ENCODE measurements at places on chromosomes 11 and 22.

DNA sequence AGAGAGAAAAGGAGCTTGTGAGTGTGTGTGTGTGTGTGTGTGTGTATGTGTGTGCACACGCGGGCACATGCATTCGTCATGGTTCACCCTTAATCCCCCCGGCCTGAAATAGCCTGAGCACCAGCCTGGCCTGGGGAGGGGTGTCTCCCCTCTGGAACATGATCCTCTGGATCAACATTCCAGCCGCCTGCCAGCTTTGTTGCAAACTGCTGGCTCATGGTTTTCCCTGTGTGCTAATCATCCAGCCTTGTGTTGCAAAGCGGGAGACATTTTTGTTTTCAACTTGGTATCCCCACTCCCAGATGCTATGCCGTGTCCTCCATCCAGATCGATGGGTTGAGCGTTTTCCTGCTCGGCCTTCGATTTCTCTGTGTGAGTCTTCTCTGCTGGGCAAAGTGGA lies 94.3 kb downstream of the FEZ1 start:
- DNase-seq = peak; percentile 82

DNA sequence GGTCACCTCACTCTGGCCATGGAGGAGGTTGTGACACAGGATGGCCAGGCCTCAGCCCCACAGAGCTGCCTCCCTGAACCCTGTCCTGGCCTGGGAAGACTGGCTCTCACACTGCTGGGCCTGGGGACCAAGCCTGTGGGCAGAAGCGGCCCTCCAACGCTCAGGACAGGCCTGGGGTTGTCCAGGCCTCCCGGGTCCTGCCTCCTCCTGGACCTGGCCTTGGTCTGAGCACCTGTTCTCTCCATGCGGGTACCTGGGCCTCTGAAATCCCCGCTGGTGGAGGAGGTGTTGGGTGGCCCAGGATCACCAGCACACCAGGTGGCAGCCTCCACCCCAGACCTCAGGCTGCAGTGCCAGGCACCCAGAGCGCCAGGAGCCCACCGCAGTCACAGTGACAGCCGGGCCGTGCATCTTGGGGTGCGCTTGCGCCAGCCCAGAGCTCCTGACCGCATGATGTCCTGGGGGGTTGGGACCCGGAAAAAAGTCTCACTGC lies 16.1 kb upstream of the PIM3 start:
- DNase-seq = no peak

DNA sequence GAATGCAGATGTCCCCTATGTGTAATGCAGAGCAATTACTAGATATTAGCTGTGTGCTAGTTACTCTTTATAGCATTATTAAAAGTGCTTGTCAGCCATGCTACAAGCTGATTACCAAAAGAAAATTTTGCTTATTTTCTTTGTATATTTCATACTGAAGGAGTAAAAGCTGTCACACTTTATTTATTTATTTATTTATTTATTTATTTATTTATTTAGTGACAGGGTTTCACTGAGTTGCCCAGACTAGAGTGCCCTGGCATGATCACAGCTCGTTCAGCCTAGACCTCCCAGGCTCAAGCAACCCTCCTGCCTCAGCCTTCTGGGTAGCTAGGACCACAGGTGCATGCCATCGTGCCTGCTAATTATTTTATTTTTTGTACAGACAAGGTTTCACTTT lies 4.3 kb upstream of the MTNR1B start:
- no peak for DNase-seq

GRCh38 chr11:11229647-11230046 lies 123.4 kb downstream of the CSNK2A3 start:
- DNase-seq = no peak

- DNase-seq = no peak
These were observed 71.6 kb upstream of the AKIP1 start for GRCh38 chr11:8839306-8839956.

- no peak for DNase-seq
These were observed 73.0 kb downstream of the CYB5R2 start for GRCh38 chr11:7600205-7600775.

- peak; percentile 93 for DNase-seq
These were observed 69.0 kb upstream of the SYT13 start for GRCh38 chr11:45354976-45355705.

DNA sequence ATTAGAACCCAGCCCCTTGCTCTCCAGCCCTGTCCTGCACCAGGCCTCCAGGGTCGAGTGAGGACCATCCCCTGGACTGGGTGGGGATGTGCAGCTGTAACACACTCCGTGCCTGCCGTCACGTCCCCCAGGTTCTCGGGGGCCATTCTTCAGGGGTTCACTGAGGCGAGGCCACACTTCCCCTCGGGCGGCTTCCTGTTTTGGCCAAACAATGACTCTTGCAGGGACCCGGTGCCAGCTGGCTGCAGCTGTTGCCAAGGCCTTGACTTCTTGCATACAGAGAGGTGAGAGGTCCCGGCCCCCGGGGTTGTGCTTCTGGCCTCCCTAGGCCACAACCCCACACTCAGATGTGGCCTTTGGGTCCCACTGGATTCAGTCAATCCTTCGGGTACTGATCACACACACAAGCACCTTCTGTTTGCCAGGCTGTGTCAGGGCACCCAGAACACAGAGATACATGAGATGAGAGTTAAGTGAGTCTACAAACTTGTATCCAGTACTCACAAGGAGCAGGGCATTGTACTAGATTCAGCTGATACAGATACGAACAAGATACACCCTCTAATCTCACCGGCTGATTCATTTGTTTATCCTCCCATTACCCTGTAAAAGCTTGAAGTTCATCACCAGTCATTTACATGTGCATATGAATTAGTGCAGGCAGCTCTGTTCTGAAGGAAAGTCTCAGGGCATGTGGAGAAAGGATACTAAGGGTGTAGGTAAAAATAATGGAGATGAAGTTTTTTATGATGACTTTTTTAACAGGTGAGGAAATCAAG lies 32.9 kb downstream of the LRRC32 start:
- DNase-seq = peak; percentile 75

GRCh38 chr11:15027011-15027410 lies 46.4 kb upstream of the CALCB start:
- no peak for DNase-seq

- DNase-seq = no peak
These were observed 14.2 kb downstream of the ATM start for GRCh38 chr11:108237058-108237481.

GRCh38 chr22:42280140-42280539 lies 9.7 kb upstream of the TCF20 start:
- DNase-seq = no peak

GRCh38 chr11:46450846-46451477 lies 59.4 kb upstream of the CHRM4 start:
- no peak for DNase-seq

- DNase-seq = no peak
These were observed 37.6 kb upstream of the GLYAT start for GRCh38 chr11:58769308-58769707.

DNA sequence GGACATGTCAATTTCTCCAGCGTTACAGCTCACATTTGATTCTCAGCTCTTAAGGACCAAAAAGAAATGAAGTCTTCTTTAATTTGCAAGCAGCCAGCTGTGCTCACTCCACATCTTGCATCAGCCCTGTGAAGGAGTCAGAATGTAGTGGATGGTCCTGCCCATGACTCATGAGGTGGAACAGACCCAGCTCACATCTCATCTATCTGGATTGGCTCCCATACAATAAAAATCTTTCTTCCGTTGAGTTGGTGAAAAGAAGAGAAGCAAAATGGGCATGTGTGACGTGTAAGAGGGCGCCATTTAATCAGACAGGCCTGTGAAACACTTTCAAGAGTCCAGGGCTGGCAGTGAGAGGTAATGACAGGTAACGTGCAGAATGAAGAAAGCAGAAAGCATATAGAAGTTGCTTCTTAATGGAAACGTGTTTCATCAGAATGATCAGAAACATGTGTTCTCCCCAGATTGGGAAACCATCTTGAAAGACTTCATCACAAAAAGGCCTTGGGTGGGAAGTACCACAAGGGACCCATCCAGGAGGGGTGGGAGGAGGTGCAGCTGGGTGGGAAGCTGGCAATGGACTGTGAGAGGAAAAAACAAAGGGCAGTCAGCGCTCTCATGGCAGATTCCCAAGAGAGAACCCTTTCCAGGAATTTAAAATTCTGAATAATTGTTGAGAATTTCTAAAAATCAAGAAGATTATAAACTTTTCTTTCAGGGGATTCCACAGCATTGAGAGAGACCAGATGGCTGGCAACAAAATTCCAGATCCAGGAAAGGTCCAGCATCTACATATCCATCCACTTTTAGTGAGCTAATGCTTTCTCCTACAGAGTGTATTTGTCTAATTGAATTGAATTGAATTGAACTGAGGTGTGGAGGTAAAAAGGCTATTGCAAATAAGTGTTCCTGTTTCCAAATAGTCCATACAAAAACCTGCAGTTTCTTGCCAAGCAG lies 57.0 kb downstream of the ETS1 start:
- peak; percentile 47 for DNase-seq

- no peak for DNase-seq
These were observed 352.5 kb downstream of the TBC1D22A start for GRCh38 chr22:47114813-47115517.

DNA sequence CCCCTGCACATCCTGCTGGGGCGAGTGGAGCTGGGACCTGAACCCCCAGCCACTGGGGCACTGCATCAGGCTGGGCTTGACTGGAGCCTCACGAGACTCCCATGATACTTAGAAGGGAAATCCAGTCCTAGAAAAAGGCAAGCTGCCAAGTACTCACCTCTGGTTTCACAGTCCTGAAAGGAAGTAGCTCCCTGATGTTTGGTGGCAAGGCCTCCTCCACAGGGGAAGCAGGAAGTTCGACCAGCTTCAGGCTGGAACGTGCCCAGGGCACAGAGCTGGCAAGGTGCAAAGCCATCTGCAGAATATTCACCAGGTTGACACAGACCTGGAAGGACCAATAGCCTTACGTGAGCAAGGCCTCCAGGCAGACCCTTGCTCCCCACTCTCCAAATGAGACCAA lies 26.8 kb upstream of the NRIP3 start:
- no peak for DNase-seq

- no peak for DNase-seq
These were observed 379 bp upstream of the RAB38 start for GRCh38 chr11:88175569-88176075.

GRCh38 chr22:16603448-16603768 lies 10.8 kb upstream of the CCT8L2 start:
- no peak for DNase-seq

- peak; percentile 61 for DNase-seq
These were observed 369 bp downstream of the DHCR7 start for GRCh38 chr11:71447791-71448256.

- DNase-seq = no peak
These were observed 47.5 kb upstream of the PICALM start for GRCh38 chr11:86116386-86116726.

DNA sequence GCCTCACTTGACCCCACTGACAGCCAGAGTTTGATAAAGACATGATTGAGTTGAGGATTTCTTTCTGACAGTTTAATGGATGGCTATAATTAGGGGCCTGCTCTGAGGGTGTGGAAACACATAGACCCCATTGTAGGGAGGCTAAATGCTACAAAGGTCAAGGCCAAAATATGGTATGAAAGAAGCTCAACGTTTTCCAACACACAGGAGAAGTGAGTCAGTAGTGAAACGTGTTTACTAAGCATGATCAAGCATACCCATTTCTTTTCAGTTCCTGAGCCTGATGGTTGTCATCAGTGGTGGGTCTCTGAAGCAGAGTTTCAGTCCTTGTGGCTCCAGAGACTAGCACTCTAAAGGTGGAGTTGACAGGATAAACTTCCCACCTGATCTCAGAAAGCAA lies 69.7 kb downstream of the SNX19 start:
- no peak for DNase-seq

- peak; percentile 43 for DNase-seq
These were observed 9.0 kb downstream of the TUBA8 start for GRCh38 chr22:18119409-18120110.

- DNase-seq = no peak
These were observed 31.4 kb downstream of the PLAAT5 start for GRCh38 chr11:63459586-63459985.

DNA sequence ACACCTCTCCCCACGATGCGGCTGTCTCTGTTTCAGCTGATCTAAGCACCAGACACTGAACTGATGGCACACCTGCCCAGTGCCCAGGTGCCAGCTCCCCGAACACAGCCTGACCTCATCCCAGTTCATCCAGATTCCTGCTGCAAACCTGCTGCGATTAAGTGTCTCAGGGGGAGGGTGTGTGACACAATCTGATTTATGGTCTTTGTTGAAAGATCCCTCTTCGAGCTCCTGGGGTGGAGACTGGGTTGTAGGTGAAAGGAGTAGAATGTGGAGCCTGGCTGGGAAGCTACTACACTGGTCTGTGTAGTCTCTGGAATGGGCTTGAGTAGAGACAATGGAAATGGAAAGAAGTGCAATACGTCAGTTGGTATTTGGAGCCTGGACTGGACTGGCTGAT lies 390.3 kb downstream of the SHANK2 start:
- no peak for DNase-seq

GRCh38 chr11:104487046-104487806 lies 323.3 kb upstream of the PDGFD start:
- DNase-seq = no peak

- no peak for DNase-seq
These were observed 316.1 kb downstream of the TMEM135 start for GRCh38 chr11:87353771-87354345.

DNA sequence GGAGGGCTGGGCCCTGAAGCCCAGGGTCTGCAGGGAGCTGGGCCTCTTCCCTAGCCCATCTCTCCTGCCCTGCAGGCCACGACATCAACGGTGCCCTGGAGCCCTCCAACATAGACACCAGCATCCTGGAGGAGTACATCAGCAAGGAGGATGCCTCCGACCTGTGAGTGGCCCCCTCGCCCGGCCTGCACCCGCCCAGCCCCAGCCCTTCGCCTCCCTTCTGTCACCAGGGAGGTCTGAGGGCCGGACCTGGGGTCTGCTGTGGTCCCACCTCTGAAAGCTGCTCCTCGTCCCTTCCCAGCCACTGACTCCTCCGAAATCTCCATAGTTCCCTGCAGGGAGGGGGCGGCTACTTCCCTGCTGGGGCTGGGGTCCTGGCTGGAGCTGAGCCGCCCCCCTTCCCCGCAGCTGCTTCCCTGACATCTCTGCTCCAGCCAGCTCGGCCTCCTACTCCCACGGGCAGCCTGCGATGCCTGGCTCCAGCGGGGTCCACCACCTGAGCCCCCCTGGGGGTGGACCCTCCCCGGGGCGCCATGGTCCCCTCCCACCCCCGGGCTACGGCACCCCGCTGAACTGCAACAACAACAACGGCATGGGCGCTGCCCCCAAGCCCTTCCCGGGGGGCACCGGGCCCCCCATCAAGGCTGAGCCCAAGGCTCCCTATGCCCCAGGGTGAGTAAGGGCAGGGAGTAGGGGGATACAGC lies 13.3 kb downstream of the MYRF start:
- no peak for DNase-seq

DNA sequence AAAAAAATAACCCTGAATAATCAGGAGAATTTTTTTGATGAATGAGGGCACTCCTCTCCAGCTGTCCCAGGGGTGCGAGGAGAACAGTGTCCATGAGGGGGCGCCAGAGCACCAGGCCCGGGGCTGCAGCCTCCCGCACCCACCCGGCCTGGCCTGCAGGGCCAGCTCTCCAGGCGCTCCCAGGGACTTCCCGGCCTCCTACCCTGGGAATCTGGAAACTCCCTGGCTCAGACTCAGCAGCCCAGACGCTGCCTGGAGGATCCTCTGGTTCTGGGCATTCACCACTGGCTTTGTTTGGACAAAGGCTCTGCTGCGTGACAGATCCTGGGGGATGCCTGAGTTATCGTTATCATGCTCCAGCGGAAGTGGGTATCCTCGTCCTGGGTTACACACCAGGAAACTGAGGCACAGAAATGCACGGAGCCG lies 31.0 kb downstream of the MCM5 start:
- DNase-seq = peak; percentile 90

- DNase-seq = no peak
These were observed 22.9 kb downstream of the MS4A6E start for GRCh38 chr11:60349990-60350389.

GRCh38 chr11:61880454-61880853 lies 10.9 kb downstream of the FADS3 start:
- DNase-seq = no peak

GRCh38 chr11:102306048-102306597 lies 11.2 kb upstream of the BIRC3 start:
- no peak for DNase-seq
